ENCODE measurements at places on chromosomes 2 and 18.

GRCh38 chr18:58228176-58228575, 184.2 kb downstream of the NEDD4L start:
- no peak for DNase-seq

DNA sequence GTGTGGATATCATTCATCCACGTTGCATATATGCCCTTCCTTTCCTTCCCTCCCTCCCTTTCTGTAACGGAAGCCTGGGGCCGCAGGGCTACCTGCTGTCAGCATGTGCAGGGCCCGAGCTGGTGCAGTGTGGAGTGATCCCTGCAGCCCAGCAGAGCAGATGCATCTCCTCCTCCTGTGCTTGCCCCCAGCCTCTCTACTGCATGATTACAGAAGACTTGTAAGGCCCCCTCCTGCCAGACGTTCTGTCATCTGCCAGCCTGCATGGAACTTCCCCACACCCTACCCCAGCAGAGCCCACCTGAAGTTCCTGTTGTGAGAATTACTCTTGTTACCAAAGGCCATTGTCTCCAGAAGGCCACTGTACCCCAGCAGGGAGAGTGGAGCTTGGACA, 67.5 kb upstream of the FOSL2 start:
- DNase-seq, result no peak

- DNase-seq, result no peak
Observed at GRCh38 chr18:55484773-55485172, 103.2 kb downstream of the TCF4 start.

GRCh38 chr2:48483506-48483905, 46.4 kb upstream of the STON1 start:
- no peak for DNase-seq

DNA sequence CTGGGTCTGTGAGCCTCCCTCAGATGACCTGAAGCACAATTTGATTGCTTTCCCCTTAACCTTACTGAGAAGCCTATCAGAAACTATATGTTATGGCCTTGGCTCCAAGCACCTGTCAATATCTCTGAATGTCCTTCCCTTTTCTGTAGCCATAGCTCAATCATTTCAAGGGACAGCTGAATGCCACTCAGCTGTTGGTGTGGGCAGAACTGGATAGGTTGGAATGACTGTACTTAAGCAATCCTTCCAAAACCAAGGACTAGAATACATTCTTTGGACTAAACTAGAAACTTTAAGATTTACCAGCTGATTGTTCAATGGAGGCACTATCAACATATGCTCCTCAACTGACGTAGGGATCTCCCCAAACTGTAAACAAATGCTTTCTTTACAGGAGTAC, 159.4 kb downstream of the THADA start:
- DNase-seq, result no peak

GRCh38 chr2:241158546-241158900, 8.3 kb downstream of the PPP1R7 start:
- no peak for DNase-seq

DNA sequence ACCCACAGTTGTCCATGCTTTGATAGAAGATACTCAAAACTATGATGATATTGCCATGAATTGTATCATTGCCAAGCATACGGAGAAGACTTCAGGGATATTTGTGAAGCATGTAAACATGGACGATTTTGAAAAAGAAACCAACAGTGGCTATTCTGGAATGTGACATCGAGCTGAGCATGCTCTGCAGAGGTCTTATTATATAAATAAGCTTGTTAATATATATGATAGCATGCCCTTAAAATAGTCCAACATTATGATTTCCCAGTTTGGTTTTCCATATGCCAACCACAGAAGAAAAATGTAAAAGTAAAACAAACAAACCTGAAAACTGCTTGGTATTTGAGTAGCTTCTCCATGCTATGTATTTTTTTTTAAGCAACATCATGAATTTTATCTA, 159.1 kb downstream of the LNPK start:
- DNase-seq, result no peak

DNA sequence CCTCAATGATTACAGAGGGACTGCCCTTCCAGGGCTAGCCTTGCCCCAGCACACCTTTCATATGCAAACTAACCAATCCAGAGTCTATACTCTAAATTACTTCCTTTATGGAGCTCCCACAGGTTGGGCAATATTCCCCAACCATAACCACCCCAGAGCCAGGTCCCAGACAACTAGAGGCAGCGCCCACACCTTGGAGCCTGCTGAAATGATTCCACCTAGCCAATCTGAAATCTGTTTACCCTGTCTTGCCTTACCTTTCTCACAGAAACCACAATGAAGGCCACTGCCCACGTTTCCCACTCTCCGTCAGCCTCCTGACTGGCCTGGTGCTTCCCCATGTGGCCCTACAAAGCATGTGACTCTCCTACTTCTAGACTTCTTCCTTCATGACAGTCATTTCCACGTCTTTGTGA, 62.0 kb downstream of the REEP1 start:
- DNase-seq, result no peak

DNA sequence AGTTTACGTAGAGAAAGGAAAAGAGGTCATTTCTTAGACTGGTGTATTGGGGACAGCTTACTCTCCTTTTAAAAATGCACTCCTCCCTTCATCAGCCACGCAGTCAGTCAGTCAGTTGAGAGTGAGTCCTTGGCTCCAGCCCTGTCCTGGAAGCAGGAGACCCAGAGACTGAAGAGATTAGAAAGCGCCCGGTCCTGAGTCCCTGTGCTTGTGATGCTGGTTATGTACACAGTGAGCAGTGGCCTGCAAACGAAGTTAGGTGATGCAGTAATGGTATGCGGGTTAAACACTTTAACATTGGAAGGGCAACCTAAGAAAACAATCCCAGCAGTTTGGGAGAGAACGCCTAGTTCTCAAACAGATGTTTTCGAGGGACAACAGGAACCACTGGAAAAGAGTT, 6.3 kb upstream of the ASB1 start:
- DNase-seq, result no peak

- no peak for DNase-seq
Observed at GRCh38 chr2:8636041-8636491, 45.8 kb upstream of the ID2 start.

DNA sequence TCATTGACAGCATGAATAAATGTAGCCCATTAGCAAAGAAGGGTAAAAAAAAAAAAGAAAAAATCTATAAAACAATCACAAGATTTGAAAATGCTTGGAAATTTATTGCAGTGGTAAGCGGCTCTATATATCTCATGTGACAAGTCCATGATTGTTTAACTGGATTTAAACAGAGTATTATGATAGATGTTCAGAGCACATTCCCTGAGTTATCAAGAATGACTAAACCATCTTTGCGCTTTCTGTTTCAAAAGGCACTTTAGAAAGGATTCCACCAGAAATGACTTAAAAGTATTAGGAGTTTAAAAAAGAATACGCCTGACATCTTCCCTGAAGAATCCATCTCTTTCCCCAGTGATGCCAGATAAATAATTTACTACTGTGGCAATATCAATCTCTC, 409.5 kb upstream of the UBE2E3 start:
- no peak for DNase-seq

DNA sequence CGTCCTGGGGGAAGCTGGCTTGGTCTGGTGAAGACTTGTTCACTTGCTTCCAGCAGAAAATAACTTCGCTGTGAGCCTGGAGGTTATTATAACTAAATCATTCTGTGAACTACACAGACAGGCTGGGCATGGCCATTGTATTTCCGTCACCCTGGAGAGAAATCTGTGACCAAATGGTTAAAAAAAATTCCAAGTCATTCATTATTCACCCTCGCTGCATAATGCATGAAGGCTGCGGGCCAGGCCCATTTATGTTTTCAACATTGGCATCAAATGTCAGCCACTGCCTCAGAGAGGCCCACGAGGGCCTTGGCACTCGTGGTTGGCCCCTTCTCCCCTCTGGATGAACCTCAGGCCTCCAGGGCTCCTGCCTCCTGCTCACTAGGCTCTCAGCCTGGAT, 57.7 kb downstream of the RRM2 start:
- no peak for DNase-seq

DNA sequence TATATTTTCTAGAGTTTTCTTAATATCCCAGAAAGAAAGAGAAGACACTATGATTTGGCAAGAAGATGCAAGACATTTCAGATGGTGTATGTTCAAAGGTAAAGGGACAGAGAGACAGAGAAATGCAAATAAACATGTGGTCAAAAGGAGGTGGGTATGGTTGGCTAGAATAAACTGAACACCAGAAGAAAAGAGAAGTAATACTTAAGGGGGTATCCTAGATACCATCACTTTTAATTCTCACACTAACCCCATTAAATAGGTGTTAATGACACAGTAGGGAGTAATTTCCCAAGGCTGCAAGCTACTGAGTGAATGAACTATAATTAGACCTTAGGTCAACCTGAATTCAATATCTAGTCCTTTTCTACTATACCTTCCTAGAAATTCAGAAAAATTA, 111.2 kb upstream of the CD226 start:
- no peak for DNase-seq

DNA sequence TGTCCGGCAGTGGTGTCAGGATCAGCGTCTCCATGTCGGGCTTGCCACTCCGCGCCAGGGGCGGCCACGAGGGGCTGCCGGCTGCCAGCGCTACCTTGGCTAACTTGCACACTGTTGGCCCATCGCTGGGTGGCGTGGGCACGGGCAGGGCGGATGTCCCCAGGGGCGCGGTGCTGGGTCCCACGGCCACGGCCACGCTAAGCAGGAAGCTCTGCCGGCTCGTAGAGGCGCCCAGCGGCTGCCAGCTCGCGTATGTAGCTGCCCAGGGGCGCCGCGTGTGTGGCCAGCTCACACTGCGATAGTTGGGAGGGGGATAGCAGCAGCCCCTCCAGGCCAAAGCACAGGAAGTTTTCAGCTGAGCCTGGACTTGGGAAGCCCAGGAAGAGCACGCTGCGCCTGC, 249.4 kb downstream of the ANKRD30B start:
- no peak for DNase-seq

DNA sequence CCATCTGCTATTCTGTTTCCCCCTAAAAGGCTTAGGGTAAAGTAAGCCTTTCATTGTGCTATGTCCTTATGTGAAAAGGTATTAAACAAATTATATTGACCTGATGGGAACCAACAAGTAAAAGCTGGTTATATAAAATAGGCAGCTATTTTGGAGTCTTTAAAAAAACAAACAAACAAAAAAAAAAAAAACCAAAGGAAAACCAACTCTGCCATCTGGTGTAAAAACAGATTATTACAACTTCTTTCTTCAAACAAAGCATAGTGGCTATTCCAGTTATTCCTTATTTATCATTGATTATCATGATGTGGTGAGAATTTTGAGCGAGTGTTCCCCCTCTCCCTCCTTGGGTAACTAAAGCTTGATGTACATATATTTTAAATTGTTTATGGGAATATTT, 122.3 kb upstream of the FHL2 start:
- DNase-seq, result peak; percentile 25

DNA sequence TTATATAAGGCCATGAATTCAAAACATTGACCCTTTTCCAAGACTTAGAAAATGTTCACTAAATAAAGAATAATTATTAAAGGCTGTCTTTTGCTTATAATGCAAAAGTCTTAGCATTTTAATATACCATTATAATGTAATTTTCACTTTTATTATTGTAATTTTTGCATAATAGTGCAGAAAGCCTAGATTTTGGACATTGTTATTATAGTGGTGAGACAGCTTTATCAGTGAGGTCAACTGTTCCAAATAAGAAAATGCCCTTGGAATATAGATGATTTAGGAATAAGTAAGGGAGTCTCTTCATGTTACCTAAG, 56.6 kb downstream of the ATIC start:
- no peak for DNase-seq

- DNase-seq, result no peak
Observed at GRCh38 chr2:86342488-86342887, 5.1 kb upstream of the REEP1 start.

DNA sequence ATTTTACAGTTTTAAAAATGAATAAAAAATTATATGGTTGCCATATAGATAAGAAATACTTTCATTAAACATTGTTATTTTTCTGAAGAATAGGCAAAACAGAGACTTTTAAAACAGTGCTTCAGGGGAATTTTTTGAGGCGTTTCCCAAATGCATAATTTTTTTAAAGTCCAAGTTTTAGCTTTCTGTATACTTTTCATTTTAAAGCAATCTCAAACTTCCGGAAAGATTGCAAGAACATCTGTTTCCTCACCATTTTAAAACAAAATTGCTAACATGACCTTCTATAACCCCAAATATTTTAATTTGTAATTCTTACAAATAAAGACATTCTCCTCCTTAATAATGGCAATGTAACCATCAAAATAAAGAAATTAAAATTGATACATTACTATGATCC, 15.1 kb upstream of the MBD2 start:
- DNase-seq, result no peak

- DNase-seq, result no peak
Observed at GRCh38 chr2:11835403-11835802, 89.0 kb downstream of the LPIN1 start.

DNA sequence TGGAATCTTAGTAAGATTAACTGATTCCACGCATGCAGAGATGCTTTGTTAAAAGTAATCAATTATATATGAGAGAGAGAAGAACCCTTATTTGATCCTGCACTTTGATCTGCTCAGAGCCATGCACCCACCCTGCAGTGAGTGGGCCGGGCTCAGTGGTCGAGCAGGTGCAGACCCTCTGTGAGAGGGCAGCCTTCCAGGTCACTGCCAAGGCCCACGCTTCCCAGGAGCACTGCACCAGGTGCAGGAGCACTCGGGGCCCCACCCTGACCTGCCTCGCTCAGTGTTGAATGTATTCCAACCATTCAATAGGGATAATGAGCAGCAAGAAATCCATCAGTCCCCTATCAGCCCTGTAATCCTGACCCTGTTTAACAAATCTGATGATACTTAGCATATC, 126.9 kb downstream of the TMEM200C start:
- no peak for DNase-seq

GRCh38 chr2:230473378-230473777, 57.4 kb downstream of the SP100 start:
- DNase-seq, result peak; percentile 34

DNA sequence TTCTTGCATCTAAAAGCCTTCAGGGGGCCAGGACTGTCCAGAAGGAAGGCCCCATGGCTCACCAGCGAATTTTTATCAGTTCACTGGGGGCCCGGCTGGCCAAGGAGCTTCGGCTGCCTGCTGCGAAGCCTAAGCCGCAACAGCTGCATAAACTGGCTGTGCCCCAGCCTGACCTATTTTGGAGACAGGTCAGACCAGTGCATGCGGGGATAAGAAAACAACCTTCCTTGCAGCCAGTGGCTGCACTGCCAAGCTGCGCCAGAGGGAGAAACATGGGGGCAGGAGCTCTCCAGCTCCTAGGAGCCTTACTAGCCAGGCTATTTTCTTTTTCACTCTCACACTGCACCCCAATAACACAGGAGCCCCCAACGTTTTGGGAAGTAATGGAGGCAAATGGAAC, 15.2 kb downstream of the PAX3 start:
- no peak for DNase-seq

- DNase-seq, result no peak
Observed at GRCh38 chr18:50475538-50476193, 84.2 kb upstream of the MAPK4 start.

DNA sequence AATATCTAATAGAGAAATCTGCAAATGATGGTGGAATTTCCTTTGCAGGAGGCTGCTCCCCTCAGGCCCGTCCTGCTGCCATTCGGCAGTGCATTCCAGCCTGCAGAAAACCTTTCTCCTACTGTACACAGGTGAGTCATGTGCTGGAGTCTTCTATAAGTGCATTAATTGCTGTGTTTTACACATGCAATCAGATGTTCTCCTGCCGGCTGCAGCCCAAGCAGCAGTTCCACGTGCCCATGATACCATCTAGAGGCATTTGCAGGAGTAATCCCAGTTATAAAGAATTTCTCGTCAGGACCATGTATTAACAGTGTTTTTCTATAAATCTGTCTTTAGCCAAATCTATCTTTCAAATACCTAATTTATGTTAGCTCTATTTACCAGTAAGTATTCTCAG, 304.7 kb upstream of the HNMT start:
- no peak for DNase-seq
